DND-41 (cell line): ENCODE measurements at places on chromosomes 11 and 22.

GRCh38 chr11:30561691-30562415 is 24.3 kb downstream of the MPPED2 start:
- DNase-seq: no peak

- no peak for DNase-seq
Measured at GRCh38 chr22:43642319-43643206, 169.5 kb downstream of the EFCAB6 start.

GRCh38 chr11:70471254-70471653 is 72.9 kb downstream of the CTTN start:
- peak; percentile 11 for DNase-seq

GRCh38 chr11:93933230-93933629 is 82.8 kb upstream of the VSTM5 start:
- no peak for DNase-seq

DNA sequence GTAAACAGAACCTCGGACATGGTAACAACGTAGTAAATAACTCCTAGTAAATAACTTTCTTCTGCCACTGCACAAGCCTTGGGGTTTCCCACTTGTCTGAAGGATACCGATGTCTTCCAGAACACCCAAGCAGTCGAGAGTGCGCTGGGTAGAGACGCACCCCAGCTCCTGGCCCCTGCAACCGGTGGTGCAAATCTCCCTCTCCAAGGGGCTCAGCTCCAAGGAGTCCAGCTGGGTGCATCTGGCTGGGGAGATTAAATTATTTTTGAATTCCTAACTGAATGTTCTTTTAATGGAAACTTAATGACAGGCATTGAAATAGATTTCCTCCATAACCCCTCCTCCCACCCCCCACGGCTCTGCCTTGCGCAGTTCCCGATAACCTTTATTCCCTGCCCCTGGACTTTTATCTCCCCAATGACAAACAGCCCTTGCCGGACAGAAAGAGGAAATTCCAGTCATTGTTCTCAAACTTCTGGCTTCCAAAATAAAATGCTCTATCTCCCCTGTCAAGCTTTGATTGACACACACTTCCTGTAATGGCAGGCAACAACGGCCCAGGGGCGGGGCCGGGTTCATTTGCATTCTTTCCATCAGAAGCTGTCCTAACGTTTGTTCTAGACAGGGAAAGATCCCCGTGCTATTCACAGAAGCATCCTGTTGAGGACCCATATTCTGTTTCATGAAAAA is 31.2 kb downstream of the KCNJ1 start:
- no peak for DNase-seq

DNA sequence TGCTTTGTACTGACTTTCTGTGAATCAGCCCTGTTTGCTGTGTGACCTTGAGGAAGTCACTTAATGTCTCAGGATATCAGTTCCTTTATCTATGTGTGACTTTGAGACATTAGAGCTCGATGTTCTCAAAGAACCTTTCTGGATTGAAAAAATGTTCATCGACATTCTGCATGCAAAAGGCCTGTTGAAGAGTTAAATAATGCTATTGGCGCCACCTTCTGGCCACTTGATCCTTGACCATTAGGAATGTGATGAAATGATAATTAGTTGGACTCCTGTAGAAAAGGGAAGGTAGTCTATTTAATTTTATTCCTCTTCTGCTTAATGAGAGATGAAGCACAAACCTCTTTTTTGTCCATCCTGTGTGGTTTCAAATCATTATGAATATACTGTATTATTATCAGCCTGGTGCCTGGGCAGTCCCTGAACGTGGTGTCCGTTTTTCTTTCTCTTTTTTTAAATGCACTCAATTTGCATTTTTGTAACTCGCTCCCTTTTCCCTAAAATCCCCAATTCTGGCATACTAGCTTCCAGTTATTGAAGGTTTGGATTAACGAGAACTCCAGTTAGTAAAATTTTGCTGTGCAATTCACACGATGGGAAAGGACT is 20.7 kb downstream of the ELF5 start:
- peak; percentile 50 for DNase-seq

DNA sequence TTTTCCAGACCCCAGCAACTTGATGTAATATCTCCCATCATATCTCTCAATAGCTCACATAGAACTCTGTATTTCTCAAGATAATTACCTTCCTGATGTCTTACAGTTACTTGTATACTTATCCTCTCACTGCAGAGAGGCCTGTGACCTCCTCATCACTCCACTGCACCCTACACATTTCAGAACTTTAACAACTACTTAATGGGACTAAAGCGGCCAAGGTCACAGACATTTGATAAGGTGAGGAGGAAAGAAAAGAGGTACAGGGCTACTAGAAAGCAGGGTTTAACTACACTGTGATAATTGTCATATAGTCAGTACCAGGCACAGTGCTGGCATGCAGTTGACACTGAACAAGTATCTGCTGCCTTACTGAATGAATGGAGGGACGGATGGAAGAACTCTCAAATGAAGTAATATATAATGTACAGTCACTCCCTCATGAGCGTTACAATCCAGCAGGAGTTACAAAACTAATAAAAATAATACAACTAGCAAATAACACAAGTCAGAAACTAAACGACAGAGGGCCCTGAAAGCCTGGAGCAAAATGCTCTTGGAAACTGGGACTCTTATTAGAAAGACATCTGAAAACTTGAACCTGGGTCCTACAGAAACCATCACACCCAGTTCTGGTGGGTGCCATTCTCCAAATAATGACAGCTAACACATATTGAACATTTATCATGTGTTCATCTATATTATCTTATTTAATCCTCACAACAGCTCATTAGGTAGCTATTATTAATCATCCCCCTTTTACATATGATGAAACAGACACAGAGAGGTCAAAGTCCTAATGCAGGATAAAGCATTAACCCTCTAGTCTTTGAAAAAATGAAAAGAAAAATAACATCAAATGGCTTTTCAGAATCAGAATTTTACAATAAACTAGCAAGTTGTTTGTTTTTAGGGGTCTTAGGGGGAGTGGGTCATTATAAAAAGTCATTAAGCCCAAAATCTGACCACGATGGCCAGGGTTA is 14.3 kb downstream of the PI4KA start:
- DNase-seq: no peak

- no peak for DNase-seq
Measured at GRCh38 chr22:21450858-21451353, 16.3 kb upstream of the TMEM191C start.

DNA sequence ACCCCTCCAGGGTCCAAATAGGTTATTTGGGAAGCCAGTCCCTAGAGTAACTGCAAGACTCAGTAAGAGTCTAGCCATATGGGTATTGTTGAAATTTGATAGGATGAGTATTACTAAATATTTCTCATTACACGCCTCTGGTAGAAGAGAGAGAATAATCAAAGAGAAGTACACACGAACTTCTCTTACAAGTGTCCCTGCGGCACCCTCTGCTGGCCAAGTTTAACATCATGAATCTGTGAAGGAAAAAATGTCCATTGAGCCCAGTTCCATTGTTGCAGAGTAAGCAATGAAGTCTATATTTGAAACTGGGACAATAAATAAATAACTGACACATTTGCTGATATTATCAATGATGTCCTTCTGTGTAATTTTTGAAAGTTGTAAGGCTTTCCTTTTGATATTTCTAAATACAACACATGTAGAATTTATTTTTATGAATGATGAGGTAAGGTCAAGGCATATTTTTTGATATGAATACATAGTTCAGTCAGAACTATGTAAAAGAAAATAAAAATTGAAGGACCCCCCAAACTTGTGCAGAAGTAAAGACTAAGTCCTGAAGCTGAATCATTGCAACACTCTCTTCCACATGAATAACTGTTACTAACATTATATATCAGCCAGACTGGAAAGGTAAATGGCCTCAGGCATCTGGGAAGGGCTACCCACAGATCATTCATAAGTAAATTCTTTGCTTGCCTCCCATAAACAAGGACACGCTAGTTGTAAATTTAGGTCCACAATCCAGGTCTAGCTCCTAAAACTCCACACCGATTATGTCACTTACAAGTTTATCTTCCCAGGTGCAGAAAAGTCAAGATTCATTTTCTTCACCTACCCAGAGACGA is 10.0 kb downstream of the OR51L1 start:
- DNase-seq: peak; percentile 53

- no peak for DNase-seq
Measured at GRCh38 chr11:113142508-113142907, 171.9 kb upstream of the TTC12 start.

DNA sequence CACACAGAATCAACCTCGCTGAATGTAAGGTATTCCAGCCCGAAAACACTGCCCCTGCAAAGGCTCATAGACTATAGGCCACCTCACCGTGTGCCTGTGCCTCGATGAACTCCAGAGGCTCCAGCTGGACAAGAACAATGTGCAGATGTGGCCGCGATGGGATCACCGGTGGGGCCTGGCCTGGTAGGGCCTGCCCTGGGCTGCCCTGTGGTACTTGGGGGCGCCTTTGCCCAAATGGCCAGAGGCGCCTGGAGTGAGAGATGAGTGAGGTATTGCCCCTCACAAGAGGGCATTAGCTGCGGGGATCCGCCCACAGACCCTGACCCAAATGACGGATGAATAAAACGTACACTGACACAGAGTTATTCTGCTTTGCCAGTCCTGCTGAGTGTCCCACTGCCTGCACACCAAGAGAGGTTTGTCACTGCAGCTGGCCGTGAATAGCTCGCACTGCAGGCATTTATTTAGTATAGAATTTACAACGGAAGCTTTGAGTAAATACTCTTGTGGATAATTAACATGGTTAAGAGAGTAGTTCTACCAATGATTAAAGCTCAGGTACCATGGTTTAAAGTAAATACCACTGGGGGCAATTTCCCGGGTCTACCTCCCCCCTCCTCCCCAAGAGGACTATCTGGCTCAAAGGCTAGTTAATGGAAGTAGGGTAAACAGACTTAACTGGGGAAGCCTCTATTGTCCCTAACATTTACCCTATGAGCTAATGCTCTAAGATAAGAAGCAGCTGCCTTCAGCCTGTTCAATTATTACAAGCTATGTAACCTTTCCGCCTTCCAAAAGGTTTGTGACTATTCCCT is 101.1 kb upstream of the IGLL5 start:
- DNase-seq: no peak

DNA sequence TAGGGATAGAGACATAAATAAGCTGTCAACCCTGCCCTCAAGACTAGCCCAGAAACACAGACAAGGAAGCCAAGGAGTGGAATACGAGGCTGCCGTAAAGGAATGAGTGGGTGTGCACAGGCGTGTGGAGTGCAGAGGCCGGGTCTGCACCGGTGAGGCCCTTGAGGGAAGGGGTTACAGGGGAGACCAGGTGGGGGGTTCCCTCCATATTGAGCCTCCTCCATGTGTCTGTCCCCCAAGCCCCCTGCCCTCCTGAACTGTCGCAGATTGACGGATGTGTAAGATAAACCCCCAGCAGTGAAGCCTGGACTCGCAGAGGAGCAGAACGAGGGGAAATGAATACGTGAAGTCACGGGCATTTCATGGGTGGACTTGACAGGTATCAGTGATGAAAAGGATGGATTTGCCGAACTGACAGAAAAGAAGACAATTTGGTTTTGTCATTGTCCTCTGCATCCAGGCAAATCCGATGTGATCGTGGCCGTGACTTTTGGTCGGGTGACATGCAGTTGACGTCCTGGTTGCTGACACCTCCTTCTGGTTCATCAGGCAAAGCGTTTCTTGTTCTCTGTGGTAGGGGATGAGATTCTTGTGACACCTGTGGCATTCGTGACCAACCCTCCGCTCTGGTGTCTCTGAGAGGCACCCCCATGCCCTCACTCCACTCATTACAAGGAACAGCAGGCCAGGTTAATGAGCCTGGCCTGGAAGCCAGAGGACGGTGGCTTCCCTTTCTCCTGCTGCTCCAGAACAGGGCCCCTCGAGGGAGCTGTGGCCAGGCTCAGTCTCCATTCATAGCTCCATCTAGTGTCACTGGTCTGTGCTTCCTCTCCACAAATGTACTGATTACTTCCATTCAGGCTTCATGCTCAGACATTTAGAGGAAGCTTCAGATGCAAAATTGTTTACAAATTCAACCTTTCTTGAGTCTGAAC is 223.1 kb upstream of the B3GAT1 start:
- no peak for DNase-seq

DNA sequence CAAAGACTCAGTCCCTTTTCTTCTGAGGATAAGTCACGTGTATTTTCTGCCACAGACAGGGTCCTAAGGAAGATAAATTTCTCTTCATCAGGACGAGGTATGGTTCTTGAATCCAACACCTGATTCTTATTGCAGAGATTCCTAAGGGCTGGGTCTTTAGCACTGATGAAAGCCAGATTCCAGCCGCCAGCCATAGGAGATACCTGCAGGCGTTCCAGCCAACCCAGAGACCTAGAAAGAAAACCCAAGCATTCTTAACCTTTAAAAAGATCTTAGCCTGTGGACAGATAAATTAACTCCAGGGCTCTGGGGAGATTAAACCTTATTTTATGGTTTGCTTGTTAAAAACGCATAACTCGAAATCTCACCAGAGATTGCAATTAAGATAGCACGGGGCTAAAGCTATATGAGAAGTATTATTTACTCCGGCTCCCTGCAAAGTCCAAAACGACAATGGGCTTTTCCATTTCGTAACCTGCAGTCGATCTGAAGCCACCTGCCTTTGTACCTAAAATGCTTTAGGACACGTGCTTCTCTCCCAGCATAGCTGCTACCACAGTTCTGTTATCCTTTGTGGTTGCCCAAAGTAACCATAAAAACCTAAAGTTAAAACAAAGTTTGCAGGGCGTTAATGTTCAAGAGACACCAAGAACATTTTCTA is 104.5 kb downstream of the NXPE2 start:
- DNase-seq: no peak

- peak; percentile 55 for DNase-seq
Measured at GRCh38 chr11:119206511-119207414, 624 bp downstream of the CBL start.

DNA sequence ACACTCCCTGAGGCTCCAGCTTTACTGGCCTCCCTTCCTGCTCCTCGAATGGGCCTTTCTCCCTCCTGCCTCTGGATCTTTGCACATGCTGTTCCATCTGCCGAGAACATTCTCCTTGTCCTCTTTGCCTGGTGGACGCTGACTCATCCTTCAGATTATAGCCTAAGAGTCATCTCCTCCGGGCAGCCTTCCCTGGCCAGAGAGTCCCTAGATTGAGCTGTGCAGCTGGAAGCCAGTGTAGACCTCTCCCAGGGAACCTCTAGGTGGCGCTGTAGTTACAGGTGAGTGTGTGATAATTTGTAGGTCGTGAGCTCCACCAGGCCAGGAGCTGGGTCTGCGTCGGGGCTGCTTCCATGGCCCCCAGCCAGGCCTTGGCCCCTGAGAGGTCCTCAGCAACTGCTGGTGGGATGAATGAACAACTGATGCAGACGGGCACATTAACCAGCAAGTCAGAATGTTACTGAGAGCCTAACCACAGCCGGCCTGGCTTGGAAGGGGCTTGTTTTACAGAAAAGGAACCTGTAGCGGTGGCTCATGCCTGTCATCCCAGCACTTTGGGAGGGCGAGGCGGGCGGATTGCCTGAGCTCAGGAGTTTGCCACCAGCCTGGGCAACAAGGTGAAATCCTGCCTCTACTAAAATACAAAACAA is 8.7 kb downstream of the PNPLA5 start:
- DNase-seq: peak; percentile 46

DNA sequence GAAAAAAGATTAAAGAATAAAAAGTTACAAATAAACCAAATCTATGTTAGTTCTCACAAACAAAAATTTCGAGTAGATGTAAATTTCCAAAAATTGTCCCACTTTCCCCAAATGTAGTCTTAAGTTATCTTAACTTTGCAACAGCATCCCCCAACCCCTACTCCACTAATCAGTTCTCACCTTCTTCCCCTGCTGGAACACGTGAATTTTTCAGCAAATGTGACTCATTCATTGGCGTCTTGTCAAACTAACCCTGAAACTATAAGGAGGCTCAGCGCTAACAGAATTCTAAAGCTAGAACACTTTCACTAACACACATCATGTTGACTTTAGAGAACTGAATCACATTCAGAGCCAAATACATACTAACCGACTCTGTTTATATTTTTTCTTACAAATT is 46.1 kb downstream of the PHF21A start:
- no peak for DNase-seq
